ENCODE measurements at places on chromosomes 1 and 21.
A peak's percentile ranks its signal among the peaks of the same experiment; 100 is the strongest.

- no peak for DNase-seq
Observed at GRCh38 chr1:59908084-59908483, 18.5 kb downstream of the CYP2J2 start.

GRCh38 chr21:31222142-31222541 is 121.9 kb downstream of the TIAM1 start:
- no peak for DNase-seq

GRCh38 chr1:248775441-248775840 is 19.9 kb upstream of the LYPD8 start:
- DNase-seq, result no peak

GRCh38 chr1:39484564-39484963 is 6.9 kb upstream of the BMP8A start:
- no peak for DNase-seq

DNA sequence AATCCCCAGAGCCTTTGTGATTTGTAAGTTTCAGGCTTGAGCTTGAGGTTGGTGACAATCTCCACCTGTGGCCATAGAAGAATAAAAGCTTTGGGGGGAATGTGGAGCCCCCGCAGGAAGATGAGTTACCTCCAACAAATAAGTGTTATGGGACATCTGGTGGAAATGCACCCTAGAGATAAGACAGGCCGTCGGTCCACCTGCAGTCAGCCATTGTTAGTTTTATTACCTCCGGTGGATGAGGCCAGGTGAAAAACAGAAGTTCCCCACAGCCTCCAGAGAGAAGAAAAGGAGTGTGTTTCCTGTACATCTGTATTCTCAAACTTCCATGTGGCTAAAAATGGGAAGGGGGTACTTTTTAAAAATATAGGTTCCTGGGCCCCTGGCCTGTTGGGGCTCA is 137.4 kb downstream of the KAZN start:
- no peak for DNase-seq

GRCh38 chr1:171680339-171680738 is 27.9 kb upstream of the MYOC start:
- no peak for DNase-seq

DNA sequence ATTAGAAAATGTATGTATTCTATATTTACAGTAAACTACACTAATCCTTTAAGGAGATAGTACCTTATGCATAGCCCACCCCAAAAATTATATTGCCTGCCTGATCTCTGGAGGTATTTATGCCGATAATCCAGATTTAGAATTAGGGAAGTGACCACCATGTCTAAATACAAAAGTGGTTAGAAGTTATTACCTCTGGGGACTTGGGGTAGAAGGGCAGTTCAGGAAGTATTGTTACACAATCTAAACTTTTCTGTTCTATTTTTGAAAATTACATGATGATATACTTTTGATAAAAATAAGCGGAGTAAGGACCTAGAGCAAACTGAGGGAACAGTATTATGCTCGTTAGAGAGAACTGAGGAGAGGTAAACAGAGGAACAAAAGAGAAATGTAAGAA is 90.5 kb upstream of the ZP4 start:
- no peak for DNase-seq

DNA sequence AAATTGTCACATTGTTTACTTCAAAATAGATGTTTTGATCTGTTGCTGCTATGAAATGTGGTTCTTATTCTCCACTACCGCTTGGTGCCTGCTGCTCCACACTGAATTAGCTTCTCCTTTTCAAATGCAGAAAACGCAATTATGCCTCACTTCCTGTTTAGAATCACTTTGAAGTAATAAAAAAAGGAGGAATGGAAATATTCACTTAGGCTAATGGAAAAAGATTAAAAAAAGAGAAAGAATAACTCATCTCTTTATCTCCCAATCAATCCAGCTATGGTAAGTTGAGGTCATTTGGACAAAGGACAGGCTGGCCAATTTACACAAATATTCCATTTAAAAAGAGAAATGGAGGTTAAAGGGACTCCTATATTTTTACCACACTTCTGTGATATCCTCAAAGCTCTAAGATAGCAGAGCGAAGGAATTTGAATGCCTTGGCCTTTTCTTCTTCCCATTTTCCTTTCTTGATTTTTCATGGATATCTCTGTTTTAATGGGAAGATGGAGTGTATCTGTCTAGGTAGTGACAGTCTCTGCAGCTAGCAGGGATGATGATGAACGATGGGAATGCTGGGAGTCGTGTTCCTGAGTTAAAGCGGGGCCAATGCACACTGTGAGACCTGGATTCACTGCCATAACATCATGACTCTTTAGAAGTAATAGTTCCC is 35.7 kb downstream of the RGS5 start:
- DNase-seq, result no peak

GRCh38 chr1:241611063-241611462 is 29.1 kb downstream of the CHML start:
- no peak for DNase-seq

DNA sequence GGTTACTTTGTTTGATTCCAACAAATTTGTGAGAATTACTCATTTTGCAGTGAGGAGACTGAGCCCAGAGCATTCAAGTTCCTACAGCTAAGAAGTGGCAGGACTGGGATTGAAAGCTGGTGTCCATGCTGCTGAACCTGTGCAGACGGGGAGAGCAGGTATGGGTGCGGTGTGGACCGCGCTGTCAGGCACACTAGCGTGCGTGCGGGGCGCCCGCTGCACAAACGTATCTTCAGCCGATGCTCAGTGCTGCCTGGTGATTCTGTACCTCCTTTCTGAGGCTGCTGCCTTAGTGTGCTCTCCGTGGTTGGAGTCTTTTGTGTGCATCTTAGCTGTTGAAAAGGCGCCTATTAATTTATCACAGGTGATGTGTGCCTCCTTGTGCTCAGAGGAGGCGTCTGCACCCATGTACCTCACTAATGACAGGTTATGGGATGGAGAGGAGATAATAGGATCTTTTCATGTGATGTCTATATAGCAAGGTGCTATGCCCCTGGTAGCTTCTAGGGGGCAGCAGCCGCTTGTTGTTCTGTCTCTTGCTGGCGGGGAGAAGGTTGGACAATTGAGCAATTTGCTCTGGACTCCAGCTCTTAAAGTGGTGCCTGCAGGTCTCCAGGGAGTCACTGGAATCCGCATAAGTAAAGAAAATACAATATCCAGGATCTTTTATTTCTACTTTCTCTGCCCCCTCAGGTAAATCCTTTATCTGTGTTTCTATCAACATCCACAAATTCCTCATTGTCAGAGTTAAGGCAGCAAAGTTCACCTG is 32.5 kb downstream of the PEX14 start:
- DNase-seq, result no peak

- DNase-seq, result no peak
Observed at GRCh38 chr1:237279629-237280028, 237.6 kb downstream of the RYR2 start.

DNA sequence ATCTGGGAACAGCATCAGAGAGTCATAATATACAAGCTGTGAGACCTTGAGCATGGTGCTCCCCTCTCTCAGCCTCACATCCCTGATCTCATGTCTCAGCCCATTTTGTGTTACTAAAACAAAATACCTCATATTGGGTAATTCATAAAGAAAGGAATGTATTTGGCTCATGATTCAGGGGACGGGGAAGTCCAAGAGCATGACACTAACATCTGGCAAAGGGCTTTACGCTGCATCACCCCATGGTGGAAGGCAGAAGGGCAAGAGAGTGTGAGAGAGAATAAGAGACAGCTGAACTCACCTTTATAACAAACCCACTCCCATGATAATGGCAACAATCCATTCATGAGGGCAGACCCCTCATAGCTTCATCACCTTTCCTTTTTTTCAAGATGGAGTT is 36.5 kb downstream of the RNASEL start:
- no peak for DNase-seq

DNA sequence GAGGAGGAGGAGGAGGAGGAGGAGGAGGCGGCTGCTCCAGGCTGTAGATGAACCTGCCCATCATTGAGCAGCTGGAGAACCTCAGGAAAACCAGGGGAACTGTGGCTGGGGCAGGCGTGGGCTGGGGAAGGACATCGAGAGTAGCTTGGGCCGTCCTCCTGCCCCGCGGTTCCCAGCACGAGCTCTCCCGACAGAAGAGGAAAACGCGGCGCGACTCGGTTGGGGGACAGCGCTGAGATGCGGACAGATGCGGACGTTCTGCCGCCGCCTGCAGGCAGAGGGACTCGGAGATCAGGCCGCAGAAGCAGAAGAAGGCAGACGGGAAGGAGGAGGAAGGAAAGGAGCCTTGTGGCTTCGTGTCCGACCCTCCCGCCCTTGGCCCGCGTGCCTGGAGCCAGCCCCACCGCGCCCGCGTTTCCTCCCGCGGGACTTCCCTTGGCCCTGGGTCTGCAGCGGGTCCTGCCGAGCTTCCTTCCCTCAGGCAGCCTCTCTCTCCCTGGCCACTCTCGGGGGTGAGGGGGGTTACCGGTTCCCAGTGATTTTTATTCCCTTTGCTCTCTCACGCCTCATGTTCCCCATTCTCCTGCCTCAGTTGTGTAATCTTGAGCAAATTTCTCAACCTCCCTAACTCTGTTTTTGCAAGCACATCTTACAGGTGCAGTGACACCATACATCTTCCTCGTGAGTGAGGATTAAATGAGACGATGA is 1.7 kb upstream of the TNFRSF9 start:
- DNase-seq, result peak; percentile 24

DNA sequence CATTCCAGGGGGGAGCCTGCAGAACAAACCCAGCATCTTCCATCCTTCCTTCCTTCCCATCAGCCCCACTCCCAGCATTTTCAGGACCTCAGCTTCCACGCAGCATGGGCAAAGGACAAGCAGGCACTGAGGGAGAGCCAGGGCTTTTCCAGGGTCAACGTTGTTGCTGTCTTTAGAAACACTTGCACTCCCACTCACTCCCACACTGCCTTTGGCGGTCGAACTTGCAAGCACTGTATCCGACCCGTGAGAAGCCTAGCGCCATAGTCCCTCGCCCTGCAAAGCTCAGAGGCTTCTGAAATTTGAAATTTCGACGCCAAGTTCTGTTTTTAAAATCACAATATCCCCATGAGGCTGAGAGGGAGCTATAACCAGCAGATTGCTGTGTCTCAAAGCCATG is 47.4 kb downstream of the KCNAB2 start:
- DNase-seq, result no peak

DNA sequence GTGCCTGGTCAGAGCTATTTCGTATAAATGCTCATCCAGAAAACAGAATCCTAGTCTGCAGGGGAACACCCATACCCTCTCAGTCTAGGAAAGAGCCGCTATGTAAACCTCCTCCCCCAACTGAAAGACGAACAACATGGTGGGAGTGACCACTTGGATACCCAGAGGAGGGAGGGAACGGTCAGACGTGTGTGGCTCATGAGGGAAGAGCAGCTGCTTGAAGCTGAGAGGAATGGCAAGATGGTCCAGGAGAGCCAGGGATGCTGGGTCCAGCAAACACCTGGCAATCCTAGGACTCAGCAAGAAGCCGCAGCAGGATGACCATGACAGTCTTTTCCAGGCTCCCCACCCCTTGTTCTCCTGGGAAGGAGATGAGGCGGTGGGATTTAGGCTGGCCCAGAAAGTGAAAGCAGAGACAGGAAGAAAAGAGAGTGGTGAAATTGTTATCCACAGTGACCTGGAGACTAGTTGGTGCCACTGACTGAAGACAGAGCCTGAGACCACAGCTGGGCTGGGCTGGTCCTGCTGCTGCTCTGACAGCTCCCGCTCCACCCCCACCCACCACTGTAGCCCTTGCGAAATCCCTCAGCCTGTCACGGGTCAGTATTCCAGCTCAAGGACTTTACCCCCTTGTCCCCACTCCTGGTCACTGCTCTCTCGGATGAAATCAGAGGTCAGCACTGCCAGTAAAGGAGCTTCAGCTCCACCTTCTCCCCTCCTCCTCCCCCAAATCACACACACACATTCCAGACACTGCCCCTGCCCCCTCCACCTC is 3.6 kb downstream of the CERS2 start:
- DNase-seq, result no peak
